ENCODE measurements at places on chromosomes 6 and 20.

DNA sequence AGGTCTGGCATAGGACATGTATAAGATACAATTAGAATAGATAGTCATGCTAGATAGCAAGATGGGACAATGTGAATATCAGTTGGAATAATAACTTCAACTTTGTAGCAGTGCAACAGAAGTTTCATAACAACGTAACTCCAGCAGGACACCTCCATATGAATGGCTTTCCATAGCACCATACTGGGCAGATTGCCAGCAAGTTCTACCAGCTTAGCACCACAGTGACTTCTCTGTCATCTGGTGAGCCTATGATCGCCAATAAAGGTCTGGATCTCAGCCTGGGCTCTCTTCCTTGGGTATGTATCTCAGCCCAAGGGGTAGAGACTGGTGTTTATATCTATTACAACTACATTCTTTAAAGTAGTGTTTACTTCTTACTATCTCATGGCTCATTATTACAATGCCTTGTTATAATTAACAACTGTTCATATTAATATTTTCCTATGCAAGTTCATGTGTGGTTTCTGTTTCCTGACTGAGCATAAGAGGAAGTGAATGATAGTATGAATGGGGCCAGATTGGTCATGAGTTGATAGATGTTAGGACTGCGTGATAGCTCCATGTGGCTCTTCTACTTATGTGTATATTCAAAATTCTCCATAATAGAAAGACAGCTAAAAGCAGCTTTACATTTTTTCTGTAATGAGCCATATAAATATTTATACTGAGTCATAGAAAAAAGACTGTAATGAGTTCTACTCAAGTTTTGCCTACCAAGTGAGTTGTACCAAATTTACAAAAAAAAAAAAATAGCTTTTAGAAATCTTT is 22.9 kb downstream of the HTR1B start:
- H3K27me3 ChIP-seq, result no peaks in the 10 kb centered on the region
- DNase-seq, result no peak
- no peak overlapping the region for H3K27ac ChIP-seq
- H3K4me1 ChIP-seq, result no peaks in the 10 kb centered on the region
- H3K4me3 ChIP-seq, result no peak overlapping the region

GRCh38 chr6:98020222-98020621 is 737.2 kb upstream of the MMS22L start:
- no peak overlapping the region for H3K4me3 ChIP-seq
- no peak overlapping the region for H3K27ac ChIP-seq
- H3K4me1 ChIP-seq, result peaks cover 5% of the 10 kb centered on the region
- H3K36me3 ChIP-seq, result no peaks in the 10 kb centered on the region

DNA sequence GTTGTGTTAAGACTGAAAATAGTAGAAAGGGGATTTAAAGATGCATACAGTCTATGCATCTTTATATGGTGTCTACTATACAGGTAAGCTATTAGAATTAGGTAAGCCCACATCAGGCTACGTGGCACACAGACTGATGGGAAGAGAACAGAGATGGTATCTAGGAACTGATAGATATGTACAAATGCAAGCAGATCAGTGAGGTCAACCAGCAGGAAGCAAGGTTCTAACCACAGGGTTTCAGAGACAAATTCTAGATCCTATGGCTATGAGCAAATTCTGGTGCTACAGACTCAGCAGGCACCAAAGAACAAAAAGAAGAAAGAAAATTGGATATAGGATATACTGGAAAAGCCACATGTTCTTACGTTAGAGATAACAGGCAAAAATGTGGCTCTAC is 110.6 kb downstream of the TRDN start:
- H3K36me3 ChIP-seq, result no peaks in the 10 kb centered on the region
- H3K4me1 ChIP-seq, result peaks cover 4% of the 10 kb centered on the region
- no peak for DNase-seq
- H3K27ac ChIP-seq, result no peak overlapping the region
- H3K4me3 ChIP-seq, result no peak overlapping the region
- no peaks in the 10 kb centered on the region for H3K27me3 ChIP-seq

DNA sequence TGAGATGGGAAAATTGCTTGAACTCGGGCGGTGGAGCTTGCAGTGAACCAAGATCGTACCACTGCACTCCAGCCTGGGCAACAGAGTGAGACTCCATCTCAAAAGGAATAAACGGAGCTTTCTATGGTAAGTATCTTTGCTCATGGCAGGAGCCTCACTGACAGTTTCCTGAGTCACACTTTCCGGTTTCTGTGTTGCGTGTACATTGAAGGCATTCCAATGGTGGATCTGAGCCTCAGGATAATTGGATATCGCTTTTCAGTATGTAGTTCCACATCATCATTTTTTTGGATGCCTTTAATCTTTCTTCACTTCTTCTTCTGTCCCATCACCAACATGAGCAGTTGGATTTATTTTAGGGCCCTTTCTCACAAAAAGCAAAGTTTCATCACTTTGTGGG is 28.6 kb upstream of the GTSF1L start:
- H3K4me3 ChIP-seq, result no peak overlapping the region
- no peak overlapping the region for H3K27ac ChIP-seq
- H3K27me3 ChIP-seq, result peaks cover 30% of the 10 kb centered on the region
- no peak for DNase-seq
- H3K36me3 ChIP-seq, result no peaks in the 10 kb centered on the region

GRCh38 chr20:2314759-2315439 is 19.1 kb downstream of the TGM3 start:
- H3K27ac ChIP-seq, result no peak overlapping the region
- no peaks in the 10 kb centered on the region for H3K27me3 ChIP-seq
- H3K36me3 ChIP-seq, result no peaks in the 10 kb centered on the region
- no peak for DNase-seq

DNA sequence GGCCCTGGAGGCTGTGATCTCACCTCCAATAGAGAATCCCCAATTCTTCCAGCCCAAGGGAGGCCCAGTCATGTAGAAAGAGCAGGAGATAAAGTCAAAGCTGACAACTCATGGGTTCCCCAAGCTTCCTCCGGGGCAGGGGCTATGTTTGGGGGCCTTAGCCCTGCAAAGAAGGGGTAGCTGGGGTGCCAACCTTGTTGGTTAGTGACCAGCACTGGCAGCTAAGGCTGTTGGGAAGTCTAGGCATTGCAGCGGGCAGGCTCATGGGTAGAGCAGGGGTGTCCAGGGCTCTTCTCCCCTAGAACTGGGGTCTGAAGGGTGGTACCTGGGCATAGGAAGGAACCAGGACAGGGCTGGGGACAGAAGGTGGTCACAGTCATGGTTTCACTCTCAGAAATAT is 36.4 kb downstream of the TGM2 start:
- H3K27ac ChIP-seq, result no peak overlapping the region
- no peak overlapping the region for H3K4me3 ChIP-seq
- H3K36me3 ChIP-seq, result no peaks in the 10 kb centered on the region
- H3K4me1 ChIP-seq, result no peaks in the 10 kb centered on the region
- DNase-seq, result no peak

DNA sequence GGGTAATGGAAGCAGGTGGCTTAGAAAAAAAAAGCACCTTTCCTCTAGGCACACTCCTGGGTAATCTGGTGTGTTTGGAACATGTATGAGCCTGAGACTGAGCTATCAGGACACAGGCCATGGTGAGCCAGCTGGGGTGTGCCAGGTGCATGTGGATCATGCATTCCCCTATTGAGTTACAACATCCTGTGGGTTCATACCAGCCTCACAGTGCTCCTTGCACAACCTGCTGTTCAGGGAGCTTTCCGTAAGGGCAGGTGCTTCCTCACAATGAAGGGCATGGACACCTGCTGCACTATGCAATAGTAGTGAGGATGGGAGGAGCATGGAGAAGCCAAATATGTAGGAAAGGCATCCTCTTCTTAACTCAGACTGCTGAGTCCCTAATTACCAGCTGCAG is 197.2 kb upstream of the SUPT3H start:
- H3K27ac ChIP-seq, result no peak overlapping the region
- no peak overlapping the region for H3K4me3 ChIP-seq
- no peaks in the 10 kb centered on the region for H3K36me3 ChIP-seq

- no peaks in the 10 kb centered on the region for H3K36me3 ChIP-seq
- H3K4me1 ChIP-seq, result peaks cover 7% of the 10 kb centered on the region
- H3K4me3 ChIP-seq, result no peak overlapping the region
Measured at GRCh38 chr20:16132036-16132798, 441.0 kb downstream of the KIF16B start.

DNA sequence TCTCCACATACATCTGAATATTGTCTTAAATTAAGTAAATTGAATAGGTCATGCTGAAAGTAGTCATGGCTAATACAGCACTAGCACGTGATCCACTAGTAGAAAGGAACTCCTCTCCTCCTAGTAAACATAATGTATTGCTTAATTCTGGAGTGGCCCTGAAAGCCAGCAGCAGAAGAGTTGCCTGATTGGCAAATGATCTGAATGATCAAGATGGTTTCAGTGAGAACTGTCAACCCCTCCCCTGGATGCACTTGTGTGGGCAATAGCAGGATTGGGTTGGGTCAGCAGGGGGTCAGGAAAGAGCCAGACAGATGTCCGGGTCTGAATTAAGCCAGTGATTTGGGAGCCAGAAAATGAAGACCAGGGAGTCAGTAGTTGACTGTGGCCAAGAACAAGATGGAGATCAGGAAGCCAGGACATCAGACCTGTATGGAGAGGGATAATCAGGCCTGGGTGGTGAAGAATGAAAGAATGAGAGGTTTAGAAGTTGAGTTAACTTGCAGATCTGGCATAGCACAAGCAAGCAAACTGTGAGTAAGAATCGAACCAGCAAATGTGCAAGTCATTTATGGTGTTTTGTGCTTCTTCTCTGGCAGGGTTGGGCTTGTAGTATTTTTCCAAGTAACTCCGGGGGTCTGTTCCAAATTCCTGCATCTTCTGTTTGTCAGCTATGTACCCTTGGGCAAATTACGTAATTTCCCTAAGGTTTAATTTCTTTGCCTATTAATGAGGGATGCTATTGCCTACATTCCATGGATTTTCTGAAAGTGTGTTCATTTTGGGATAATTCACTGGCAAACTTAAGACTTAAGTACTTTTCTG is 304.9 kb downstream of the CD109 start:
- H3K36me3 ChIP-seq, result no peaks in the 10 kb centered on the region
- no peaks in the 10 kb centered on the region for H3K4me1 ChIP-seq
- H3K27me3 ChIP-seq, result no peaks in the 10 kb centered on the region
- DNase-seq, result no peak

DNA sequence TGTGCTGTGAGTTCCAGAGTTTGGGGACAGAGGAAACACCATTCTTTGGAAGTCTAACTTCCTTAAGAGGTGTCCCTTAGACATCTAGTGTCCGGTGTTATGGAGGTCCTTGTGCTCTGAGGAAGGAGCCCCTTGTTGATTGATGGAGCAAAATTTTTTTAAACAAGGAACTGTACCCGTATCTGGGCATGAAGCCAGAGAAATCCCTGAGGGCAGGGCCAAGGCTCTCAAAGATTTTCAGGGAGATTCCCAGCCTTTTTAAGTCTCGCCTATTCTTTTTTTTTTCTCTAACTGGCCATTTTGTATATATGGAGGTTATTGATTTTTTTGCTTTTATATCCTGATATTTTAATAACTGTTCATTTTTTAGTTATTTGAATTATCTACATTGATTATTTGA is 45.9 kb downstream of the TRIM38 start:
- H3K4me1 ChIP-seq, result peaks cover 5% of the 10 kb centered on the region
- no peaks in the 10 kb centered on the region for H3K36me3 ChIP-seq
- no peak for DNase-seq
- no peak overlapping the region for H3K4me3 ChIP-seq

- DNase-seq, result no peak
- H3K4me3 ChIP-seq, result no peak overlapping the region
- no peaks in the 10 kb centered on the region for H3K4me1 ChIP-seq
Measured at GRCh38 chr6:4374216-4374615, 238.8 kb upstream of the ECI2 start.

- H3K4me3 ChIP-seq, result no peak overlapping the region
- peaks cover 2% of the 10 kb centered on the region for H3K36me3 ChIP-seq
- no peak for DNase-seq
Measured at GRCh38 chr6:21107796-21108195, 485.8 kb upstream of the SOX4 start.

DNA sequence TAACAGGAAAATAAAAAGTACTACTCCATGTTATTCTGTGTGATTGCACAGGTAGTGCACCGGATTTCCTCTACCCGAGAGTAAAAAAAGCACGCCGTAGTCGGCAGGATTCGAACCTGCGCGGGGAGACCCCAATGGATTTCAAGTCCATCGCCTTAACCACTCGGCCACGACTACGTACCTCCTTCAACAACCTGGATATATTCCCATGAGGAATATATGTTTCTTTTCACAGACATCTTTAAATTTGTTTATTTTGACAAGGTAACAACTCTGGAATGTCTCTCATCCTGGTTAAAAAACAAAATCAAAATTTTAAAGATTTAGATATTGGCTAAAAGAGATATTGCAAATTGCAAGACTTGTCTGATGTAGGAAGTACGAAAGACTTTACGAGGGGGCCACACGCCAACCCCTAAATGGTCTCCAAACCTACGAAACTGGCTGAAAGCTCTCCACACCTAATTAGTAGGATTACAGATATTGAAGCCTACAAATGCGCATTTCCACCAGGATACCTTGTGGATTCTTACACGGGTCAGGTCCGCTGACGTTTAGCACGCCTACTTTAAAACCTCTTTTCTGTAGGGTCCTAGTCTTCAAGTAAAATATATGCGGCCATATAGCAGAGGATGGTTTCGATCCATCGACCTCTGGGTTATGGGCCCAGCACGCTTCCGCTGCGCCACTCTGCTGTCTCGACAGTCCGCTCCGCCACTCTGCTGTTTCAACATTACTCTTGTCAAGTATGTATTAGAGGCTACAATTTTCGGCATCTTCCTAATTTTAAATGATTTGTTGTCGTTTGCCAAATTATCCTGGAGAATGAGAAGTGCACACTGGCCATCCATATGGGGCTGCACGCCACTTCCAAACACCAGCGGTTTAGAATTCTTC is 52.2 kb upstream of the BTN3A2 start:
- peaks cover 17% of the 10 kb centered on the region for H3K4me1 ChIP-seq
- DNase-seq, result peak; percentile 59
- peak overlapping the region; percentile 78 for H3K4me3 ChIP-seq
- no peaks in the 10 kb centered on the region for H3K36me3 ChIP-seq

- no peak for DNase-seq
- H3K27me3 ChIP-seq, result no peaks in the 10 kb centered on the region
- H3K27ac ChIP-seq, result no peak overlapping the region
Measured at GRCh38 chr6:127366282-127367022, 23.0 kb upstream of the ECHDC1 start.

- H3K27ac ChIP-seq, result no peak overlapping the region
- DNase-seq, result no peak
- H3K36me3 ChIP-seq, result no peaks in the 10 kb centered on the region
- H3K27me3 ChIP-seq, result no peaks in the 10 kb centered on the region
- no peak overlapping the region for H3K4me3 ChIP-seq
Measured at GRCh38 chr6:119643876-119644275, 294.3 kb upstream of the MAN1A1 start.

DNA sequence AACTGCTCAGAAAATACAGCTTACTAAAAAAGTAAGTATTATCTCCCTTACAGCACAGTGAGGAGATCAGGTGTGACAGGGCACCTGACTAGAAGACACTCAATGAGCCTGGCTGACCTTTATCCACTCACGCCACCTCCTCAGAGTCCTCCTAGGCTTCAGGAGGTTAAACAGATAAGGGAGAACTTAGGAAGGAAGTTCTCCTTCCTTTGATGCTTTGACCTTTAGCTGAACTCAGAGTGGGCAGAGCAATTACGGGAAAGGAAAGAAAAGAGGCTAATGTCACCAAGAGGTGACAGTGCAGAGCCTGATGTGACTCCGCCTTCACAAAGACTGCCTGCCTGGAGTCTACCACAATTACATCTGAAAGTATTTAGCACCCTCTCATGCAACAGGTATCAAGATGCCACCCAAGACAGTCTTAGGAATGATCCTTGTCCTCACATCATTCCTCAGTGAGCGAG is 36.7 kb downstream of the MAN1A1 start:
- peaks cover 32% of the 10 kb centered on the region for H3K4me1 ChIP-seq
- peak overlapping the region; percentile 57 for H3K27ac ChIP-seq
- no peak overlapping the region for H3K4me3 ChIP-seq
- DNase-seq, result no peak
- no peaks in the 10 kb centered on the region for H3K27me3 ChIP-seq

Measured in progenitor cell of endocrine pancreas (in vitro differentiated cells).